Gastrocnemius medialis (tissue), 4 donors: ENCODE measurements at places on chromosomes 6 and 20. TPM values are rescaled to one million over a fixed set of nuclear protein-coding genes. Genes with fewer than 3 reads are reported as not detected.

GRCh38 chr20:46285072-46285471 is 23.2 kb downstream of the CDH22 start:
- no peak for DNase-seq
- no peaks in the 10 kb centered on the region for H3K36me3 ChIP-seq
- peaks cover 26% of the 10 kb centered on the region for H3K27me3 ChIP-seq
- no peak overlapping the region for H3K4me3 ChIP-seq
- H3K27ac ChIP-seq: no peak overlapping the region

DNA sequence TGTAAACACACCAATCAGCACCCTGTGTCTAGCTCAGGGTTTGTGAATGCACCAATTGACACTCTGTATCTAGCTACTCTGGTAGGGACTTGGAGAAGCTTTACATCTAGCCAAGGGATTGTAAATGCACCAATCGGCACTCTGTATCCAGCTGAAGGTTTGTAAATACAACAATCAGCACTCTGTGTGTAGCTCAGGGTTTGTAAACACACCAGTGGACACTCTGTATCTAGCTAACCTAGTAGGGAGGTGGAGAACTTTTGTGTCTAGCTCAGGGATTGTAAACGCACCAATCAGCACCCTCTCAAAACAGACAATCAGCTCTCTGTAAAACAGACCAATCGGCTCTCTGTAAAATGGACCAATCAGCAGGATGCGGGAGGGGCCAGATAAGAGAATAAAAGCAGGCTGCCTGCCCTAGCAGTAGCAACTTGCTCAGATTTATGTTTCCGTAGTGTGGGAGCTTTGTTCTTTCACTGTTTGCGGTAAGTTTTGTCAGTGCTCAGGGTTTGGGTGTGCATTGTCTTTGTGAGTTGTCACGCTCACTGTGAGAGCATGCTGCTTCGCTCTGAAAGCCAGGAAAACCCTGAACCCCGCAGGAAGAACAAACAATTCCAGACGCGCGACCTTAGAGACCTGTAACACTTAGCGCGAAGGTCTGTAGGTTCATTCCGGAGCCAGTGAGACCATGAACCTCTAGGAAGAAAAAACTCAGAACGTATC is 37.0 kb downstream of the RIOK1 start:
- no peaks in the 10 kb centered on the region for H3K36me3 ChIP-seq
- H3K4me1 ChIP-seq: no peaks in the 10 kb centered on the region
- no peak for DNase-seq
- no peaks in the 10 kb centered on the region for H3K27me3 ChIP-seq

DNA sequence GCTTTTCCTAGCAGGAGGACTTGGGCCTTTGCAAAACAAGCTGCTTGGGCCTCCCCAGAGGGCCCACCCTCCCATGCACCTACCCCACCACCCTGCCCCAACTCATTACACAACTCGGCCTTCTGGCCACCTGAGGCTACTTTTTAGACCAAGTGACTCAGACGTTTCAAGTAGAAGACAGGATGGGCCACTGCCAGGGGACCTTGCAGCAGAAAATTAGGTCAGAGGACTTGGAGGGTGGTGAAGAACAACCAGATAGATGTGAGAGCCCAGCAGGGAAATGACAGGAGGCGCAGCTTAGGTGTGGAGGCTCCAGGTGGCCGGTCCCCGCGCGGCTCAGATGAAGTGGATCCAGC is 1.4 kb downstream of the PPP1R3D start:
- H3K27ac ChIP-seq: peak overlapping the region; percentile 92
- H3K27me3 ChIP-seq: no peaks in the 10 kb centered on the region
- DNase-seq: peak; percentile 96
- H3K4me1 ChIP-seq: peaks cover 56% of the 10 kb centered on the region
- H3K36me3 ChIP-seq: no peaks in the 10 kb centered on the region

SEL1L2 gene
- not detected for total RNA-seq

DNA sequence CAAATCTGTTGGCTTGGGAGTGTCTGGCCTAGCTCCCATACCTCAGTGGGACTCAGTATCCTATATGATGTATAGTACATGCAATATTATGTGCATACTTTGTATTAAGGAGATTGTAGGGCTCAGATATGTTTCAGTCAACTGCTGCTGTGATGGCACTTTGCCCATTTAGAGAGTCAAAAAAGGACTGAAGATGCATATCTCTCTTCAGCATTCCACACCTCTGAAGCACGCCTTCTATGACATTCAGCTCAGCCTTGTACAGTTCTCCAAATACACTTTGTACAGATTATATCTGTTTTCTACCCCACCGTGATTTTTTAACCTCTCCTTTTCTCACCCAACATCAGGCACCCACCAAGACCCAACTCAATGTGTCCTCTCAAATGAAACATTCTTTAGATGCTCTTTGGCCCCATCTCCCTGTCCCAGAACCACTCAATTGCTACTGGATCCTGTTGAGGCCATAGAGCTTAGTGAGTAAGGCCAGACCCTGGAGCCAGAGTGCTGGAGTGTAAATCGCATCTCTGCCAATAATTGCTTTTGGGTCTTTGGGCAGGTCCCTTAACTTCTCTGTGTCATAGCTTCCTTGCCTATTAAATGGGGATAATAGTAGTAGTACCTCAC is 15.6 kb downstream of the ENPP1 start:
- no peaks in the 10 kb centered on the region for H3K4me1 ChIP-seq
- H3K27ac ChIP-seq: no peak overlapping the region
- H3K4me3 ChIP-seq: no peak overlapping the region
- DNase-seq: no peak
- no peaks in the 10 kb centered on the region for H3K36me3 ChIP-seq
- no peaks in the 10 kb centered on the region for H3K27me3 ChIP-seq

DNA sequence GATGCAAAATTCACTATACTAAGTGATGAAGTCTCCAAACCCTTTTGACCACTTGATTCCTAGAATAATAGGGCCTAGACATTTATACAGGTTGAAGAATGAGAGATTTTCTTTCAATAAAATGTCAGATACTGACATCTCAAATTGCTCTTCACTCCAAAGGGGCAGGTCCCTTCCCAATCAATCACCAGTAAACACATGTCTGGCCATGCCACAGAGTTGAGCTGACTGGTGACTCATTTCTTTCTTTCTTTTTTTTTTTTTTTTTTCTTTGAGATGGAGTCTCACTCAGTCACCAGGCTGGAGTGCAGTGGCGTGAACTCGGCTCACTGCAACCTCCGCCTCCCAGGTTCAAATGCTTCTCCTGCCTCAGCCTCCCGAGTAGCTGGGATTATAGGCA is 388.6 kb upstream of the BTBD3 start:
- no peaks in the 10 kb centered on the region for H3K36me3 ChIP-seq
- DNase-seq: no peak
- no peaks in the 10 kb centered on the region for H3K27me3 ChIP-seq
- no peak overlapping the region for H3K27ac ChIP-seq
- no peaks in the 10 kb centered on the region for H3K4me1 ChIP-seq
- no peak overlapping the region for H3K4me3 ChIP-seq

- no peaks in the 10 kb centered on the region for H3K36me3 ChIP-seq
- no peaks in the 10 kb centered on the region for H3K27me3 ChIP-seq
- H3K27ac ChIP-seq: no peak overlapping the region
- H3K4me3 ChIP-seq: no peak overlapping the region
- H3K4me1 ChIP-seq: peaks cover 61% of the 10 kb centered on the region
Measured at GRCh38 chr20:5140195-5140594, 13.4 kb downstream of the CDS2 start.

- H3K36me3 ChIP-seq: no peaks in the 10 kb centered on the region
- H3K4me3 ChIP-seq: no peak overlapping the region
- DNase-seq: no peak
- no peaks in the 10 kb centered on the region for H3K4me1 ChIP-seq
- no peaks in the 10 kb centered on the region for H3K27me3 ChIP-seq
Measured at GRCh38 chr6:5532941-5533340, 271.6 kb downstream of the FARS2 start.

MRAP2 gene
- not detected for total RNA-seq

- H3K27ac ChIP-seq: no peak overlapping the region
- DNase-seq: no peak
- H3K4me1 ChIP-seq: peaks cover 22% of the 10 kb centered on the region
- no peaks in the 10 kb centered on the region for H3K36me3 ChIP-seq
Measured at GRCh38 chr6:35251949-35252348, 7.6 kb upstream of the ZNF76 start.

ARMH2 gene
- total RNA-seq: not detected

HEY2 gene
- 5.9 TPM for total RNA-seq

DNA sequence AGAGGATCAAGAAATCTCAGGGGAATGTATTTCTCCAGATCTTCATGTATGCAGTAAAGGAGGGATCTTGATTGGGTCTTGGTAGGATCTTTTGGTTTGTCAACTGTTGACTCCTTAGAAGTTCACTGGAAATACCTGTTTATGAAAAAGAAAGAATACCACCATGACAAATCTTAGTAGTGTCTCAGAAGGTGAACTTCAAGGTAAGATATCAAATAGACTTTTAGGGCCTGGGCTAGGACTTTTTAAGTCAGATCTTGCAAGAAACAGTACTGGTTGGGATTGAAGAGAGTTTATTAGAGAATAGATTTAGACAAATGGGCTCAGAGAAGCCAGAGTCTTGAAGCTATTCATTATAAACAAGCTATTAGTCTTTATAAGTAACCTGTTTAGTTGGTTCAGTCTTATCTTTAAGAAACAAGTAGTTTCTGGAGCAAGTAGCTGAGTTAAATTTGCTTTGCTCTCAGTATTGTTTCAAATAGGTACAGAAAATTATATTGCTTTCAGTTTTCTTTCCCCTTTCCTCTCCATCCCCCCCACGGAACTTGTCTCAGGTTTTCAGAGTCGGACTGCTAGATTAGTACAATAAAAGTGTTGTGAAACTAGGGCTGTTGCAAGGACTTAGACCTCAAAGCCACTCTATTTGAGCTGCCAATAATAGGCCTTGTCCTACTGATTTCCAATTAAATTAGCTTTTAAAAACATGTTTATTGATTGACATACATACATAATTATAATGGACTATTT is 529.1 kb upstream of the CITED2 start:
- no peaks in the 10 kb centered on the region for H3K4me1 ChIP-seq
- H3K36me3 ChIP-seq: no peaks in the 10 kb centered on the region
- DNase-seq: no peak
- no peak overlapping the region for H3K4me3 ChIP-seq
- H3K27me3 ChIP-seq: no peaks in the 10 kb centered on the region

CCN6 gene
- not detected for total RNA-seq

RAD21L1 gene
- total RNA-seq: 0.18 TPM

DNA sequence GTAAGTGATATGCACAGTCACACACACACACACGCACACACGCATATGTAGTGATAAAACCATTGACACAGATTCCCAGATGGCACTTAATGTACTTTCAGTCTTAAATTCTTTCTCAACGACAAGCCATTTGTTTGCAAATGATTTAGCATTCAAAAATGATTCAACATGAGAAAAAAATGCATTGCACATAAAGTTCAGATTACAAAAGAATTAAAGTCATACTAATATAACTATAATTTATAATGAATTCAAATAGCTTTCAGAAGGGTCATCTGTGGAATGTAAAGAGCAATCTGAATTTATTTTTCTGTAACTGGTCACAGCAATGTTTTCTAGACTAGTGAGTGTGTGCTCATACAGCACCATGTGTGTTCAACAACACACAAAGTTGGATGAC is 521.6 kb upstream of the ZNF337 start:
- no peaks in the 10 kb centered on the region for H3K27me3 ChIP-seq
- no peak for DNase-seq
- H3K4me1 ChIP-seq: no peaks in the 10 kb centered on the region
- no peaks in the 10 kb centered on the region for H3K36me3 ChIP-seq
- no peak overlapping the region for H3K27ac ChIP-seq

- peak overlapping the region; percentile 53 for H3K27ac ChIP-seq
- H3K27me3 ChIP-seq: peaks cover 94% of the 10 kb centered on the region
- DNase-seq: no peak
- H3K4me3 ChIP-seq: peak overlapping the region; percentile 59
- H3K4me1 ChIP-seq: peaks cover 16% of the 10 kb centered on the region
Measured at GRCh38 chr20:21101453-21101931, 4.7 kb downstream of the LINC00237 start.

DNA sequence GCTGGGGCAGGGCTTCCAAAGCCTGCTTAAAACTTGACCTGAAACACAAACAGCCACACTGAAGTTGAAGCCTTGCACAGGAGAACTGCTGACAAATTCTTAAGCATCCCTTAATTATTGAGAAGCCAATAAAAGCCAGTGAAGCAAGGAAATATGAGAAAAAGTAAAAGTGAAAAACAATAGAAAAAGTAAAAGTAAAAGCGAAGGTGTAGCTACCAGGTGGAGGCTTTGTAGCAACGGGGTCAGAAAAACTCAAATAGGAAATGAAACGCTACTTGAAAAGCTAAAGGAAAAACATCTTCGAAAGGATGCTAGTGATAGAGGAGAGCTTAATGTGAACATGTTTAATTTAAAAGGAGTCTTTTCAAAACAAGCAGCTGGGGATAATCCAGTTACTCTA is 97.4 kb downstream of the IRF4 start:
- no peaks in the 10 kb centered on the region for H3K4me1 ChIP-seq
- no peak overlapping the region for H3K27ac ChIP-seq
- peaks cover 57% of the 10 kb centered on the region for H3K36me3 ChIP-seq
- H3K4me3 ChIP-seq: no peak overlapping the region
- no peaks in the 10 kb centered on the region for H3K27me3 ChIP-seq
- DNase-seq: no peak

SAMD3 gene
- total RNA-seq: not detected

BICRAL gene
- total RNA-seq: 9.3 TPM

DNA sequence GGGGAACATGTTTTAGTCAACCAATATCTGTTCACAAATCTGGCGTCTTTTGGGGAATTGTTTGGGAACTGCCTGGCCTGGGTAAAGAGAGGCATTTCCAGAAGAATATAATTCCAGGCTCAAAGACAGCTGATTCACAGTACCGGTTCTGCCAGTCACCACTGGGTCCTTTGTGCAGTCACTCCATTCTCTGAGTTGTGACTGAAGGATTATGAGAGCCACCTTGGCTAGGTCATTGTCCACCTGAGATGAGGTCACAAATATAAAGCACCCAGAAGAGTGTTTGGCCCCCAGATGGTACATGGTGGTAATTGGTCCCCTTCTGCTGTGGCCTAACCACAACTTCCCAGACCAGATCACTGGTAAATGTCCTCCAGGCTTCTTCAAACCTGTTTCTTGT is 121.0 kb upstream of the SPACA1 start:
- no peak overlapping the region for H3K4me3 ChIP-seq
- DNase-seq: no peak
- H3K27ac ChIP-seq: no peak overlapping the region
- no peaks in the 10 kb centered on the region for H3K4me1 ChIP-seq
- H3K27me3 ChIP-seq: no peaks in the 10 kb centered on the region

DNA sequence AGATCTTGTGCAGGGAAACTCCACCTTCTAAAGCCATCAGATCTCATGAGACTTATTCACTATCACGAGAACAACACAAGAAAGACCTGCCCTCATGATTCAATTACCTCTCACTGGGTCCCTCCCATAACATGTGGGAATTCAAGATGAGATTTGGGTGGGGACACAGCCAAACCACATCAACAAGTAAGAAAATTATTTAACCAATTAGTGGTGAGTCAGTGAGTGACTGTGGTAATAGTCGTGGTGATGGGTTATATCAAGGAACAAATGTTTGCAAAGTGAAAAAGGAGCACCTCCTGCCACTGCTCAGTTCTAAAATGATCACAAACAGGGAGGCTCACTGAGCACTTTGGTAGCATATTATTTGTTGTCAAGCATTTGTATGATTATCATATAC is 20.6 kb downstream of the EPM2A start:
- no peak for DNase-seq
- H3K27me3 ChIP-seq: no peaks in the 10 kb centered on the region
- no peaks in the 10 kb centered on the region for H3K4me1 ChIP-seq
- peaks cover 9% of the 10 kb centered on the region for H3K36me3 ChIP-seq
- H3K4me3 ChIP-seq: no peak overlapping the region

CEP57L1 gene
- 19.1 TPM for total RNA-seq

- no peaks in the 10 kb centered on the region for H3K36me3 ChIP-seq
- no peak for DNase-seq
- H3K27ac ChIP-seq: no peak overlapping the region
- no peaks in the 10 kb centered on the region for H3K27me3 ChIP-seq
Measured at GRCh38 chr6:11622156-11622555, 84.6 kb downstream of the TMEM170B start.

SASH1 gene
- 36.0 TPM for total RNA-seq
